MV-4-11 (cell line): ENCODE measurements at places on chromosomes 12 and 14.

GRCh38 chr14:99891900-99892299, 98.7 kb downstream of the EML1 start:
- DNase-seq = no peak

GRCh38 chr14:75453817-75454434, 26.1 kb downstream of the JDP2 start:
- DNase-seq = peak; percentile 31

GRCh38 chr12:124593851-124594401, 26.5 kb upstream of the NCOR2 start:
- no peak for DNase-seq

DNA sequence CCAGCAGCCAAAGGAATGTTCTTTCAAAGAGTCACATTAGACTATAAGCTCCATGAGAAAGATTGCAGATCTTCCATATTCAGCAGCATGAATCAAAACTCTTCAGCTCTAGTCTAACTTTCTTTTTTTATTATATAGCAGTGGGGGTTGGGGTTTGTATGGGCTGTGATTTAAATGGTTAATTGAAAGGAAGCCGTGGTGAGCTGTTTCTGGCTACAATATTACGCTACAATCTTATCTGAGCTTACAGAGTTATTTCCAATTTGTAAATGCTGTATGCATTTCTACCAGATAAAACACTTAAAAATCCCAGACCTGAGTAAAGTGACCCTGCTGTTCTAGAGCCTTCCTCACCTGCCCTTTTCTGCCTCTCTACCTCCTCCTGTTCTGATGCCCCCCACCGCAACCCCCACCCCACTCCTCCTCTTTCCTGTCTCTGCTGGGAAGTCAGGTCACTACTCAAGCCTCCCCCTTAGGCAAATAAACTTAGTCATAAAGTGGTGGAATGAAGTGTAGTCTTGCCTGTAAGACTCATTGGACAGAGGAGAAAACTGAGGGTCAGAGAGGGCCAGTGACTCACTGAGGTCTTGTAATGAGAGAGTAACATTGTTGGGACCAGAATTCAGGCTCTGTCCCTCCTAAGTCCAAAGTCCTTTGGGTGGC, 1089.5 kb downstream of the BCL11B start:
- no peak for DNase-seq

- DNase-seq = no peak
These were observed 109.8 kb upstream of the FOXG1 start for GRCh38 chr14:28656704-28657255.

DNA sequence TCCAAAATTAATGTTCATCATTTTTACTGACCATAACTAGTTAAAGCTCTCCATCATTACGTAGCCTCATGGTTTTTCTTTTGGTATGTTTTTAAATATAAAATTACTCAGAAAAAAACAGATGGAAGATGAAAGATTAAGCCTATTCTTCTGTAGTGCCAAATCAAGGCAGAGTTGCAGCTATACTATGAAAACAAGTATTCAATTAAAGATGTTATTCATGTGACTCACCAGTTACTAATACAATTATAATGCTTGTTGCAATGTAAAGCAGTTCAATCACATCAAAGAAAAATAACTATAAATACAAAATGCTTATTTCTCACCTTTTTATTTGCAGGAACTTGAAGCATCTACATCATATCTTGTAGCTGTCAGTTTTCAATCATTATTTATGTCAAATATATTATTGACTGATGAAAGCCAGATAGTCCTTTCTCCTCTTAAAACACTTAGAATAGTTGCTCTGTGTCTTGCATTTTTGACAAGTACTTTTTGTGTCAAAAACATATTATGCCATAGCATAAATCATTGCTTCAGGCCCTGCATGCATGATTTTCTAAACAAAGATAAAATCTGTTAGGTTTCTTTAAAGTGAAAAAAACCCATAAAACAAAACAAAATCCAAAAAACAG, 36.0 kb upstream of the TRHDE start:
- DNase-seq = no peak

DNA sequence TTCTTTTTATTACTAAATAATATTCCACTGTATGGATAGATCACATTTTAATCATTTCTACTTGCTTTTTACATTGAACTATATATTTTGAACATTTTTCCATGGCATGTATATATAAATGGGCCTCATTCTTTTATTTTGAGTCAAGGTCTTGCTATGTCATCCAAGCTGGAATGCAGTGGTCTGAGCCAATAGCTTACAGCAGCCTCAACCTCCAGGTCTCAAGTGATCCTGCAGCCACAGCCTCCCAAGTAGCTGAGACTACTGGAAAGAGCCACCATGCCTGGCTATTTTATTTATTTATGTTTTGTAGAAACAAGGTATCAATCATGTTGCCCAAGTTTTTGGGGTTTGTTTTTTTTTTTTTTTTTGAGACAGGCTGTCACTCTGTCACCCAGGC, 7.6 kb downstream of the FCF1 start:
- DNase-seq = no peak

GRCh38 chr14:65173973-65174693, 71.8 kb upstream of the MAX start:
- no peak for DNase-seq

GRCh38 chr14:58738876-58739275, 101.1 kb downstream of the DACT1 start:
- DNase-seq = no peak

- no peak for DNase-seq
These were observed 78.3 kb downstream of the GSC start for GRCh38 chr14:94691660-94692034.

DNA sequence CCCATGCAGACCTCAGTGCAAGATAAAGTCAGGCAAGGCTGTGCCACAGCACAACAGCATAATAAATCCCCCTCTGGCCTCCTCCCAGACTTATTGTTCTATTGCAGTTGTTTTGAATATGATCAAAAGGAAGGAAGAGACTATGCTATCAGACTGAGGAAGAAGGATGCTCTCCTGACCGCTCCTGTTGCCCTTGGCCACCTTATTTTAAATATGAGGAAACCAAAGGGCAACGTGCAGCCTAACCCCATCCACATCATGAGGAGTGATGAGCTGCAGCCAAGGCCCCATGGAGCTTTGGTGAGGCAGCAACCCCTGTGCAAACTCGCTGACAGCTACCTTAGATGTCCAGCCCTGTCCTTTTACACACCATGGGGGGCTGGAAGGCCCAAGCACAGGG, 291.7 kb downstream of the ZFP36L1 start:
- no peak for DNase-seq

GRCh38 chr12:110741341-110742095, 1.2 kb downstream of the PPP1CC start:
- peak; percentile 44 for DNase-seq

- DNase-seq = no peak
These were observed 492.7 kb upstream of the MGAT4C start for GRCh38 chr12:86748894-86749293.

DNA sequence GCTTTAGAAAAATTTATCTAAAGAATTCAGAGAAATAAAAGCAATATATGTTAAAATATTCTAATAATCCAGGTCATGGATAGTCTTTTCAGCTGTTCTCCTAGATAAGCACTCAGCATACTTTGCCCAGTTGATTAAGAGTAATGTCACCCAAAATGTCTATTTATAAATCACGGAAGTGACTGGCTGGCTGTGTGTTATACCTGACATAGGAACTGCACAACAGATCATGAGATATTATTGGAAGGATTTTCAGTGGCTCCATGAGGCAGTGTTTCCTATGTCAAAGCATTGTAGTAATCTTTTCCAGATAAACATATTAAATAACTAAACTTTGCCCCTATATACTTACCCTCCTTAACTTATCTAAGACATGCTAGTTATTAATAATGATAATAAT, 128.8 kb downstream of the ITPR2 start:
- DNase-seq = no peak

- DNase-seq = peak; percentile 46
These were observed 53.4 kb downstream of the ELK3 start for GRCh38 chr12:96247563-96247962.

GRCh38 chr14:105482486-105483110, 4.1 kb upstream of the CRIP1 start:
- DNase-seq = no peak

- DNase-seq = peak; percentile 3
These were observed 13.1 kb upstream of the CLEC7A start for GRCh38 chr12:10142976-10143589.

GRCh38 chr14:75459099-75459741, 31.4 kb downstream of the JDP2 start:
- peak; percentile 76 for DNase-seq

GRCh38 chr12:94427501-94428381, 31.9 kb downstream of the CEP83 start:
- no peak for DNase-seq

- no peak for DNase-seq
These were observed 76.4 kb upstream of the HOXC13 start for GRCh38 chr12:53862206-53862605.

DNA sequence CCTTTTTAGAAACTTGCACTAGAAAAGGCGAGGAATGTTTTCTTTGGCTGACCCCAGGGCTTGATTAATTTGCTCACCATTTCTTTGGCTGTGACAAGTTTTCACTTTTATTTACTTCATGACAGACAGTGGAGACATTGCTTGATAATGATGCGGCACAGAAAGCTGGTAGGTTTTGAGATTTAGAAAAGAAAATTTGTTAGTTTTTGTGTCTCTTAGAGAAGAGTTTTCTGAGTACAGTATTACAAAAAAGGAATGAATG, 18.4 kb downstream of the SRGAP1 start:
- no peak for DNase-seq
